ENCODE measurements at places on chromosomes 2 and 18.

DNA sequence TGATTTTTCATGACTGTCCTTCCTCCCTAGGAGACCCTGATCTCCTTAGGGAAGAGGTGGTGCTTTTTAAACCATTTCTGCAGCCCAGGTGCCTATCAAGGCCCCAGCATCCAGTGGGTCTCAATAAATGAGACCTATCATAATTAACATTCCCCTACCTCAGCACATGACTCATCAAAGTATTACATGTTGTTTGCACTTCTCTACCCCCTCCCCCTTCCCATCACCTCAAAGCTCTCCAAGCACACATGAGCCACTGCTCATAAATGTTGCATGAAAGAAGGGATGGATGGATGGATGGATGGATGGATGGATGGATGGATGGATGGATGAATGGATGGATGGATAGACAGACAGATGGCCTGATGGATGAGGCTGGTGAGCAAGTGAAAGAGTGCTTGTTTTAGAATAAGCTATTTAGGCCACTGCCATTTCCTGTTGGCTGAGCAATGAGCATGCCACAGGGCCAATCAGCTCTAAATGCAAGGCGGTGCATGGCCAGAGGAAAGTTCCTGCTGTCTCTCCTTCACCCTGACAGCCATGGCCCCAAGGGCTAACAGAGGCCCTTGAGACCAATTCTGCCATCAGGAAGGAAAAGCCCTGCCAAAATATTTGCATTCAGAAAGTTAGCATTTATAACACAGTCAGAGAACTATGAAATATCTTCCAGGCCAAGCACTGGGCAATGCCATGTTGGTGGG is 20.9 kb upstream of the STEAP3 start:
- DNase-seq, result no peak

- peak; percentile 60 for DNase-seq
These were observed 273.3 kb upstream of the TCF4 start for GRCh38 chr18:55861266-55861665.

DNA sequence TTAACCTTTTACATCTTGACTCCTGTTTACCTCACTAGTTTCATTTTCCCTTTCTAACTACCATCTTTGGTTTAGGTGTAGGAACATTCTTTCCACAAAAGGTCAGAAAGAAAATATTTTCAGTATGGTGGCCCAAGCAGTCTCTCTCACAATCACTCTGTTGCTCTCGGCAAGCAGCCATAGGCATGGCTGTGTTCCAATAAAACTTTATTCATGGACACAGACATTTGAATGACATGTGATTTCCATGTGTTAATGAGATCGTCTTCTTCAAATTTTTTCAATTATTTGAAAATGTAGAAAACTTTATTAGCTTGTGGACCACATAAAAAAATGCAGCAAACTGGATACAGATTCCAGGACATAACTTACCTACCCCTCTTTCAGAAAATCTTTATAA is 109.7 kb upstream of the CNTNAP5 start:
- DNase-seq, result peak; percentile 43

GRCh38 chr2:73063472-73063871 is 8.0 kb downstream of the SFXN5 start:
- peak; percentile 26 for DNase-seq

DNA sequence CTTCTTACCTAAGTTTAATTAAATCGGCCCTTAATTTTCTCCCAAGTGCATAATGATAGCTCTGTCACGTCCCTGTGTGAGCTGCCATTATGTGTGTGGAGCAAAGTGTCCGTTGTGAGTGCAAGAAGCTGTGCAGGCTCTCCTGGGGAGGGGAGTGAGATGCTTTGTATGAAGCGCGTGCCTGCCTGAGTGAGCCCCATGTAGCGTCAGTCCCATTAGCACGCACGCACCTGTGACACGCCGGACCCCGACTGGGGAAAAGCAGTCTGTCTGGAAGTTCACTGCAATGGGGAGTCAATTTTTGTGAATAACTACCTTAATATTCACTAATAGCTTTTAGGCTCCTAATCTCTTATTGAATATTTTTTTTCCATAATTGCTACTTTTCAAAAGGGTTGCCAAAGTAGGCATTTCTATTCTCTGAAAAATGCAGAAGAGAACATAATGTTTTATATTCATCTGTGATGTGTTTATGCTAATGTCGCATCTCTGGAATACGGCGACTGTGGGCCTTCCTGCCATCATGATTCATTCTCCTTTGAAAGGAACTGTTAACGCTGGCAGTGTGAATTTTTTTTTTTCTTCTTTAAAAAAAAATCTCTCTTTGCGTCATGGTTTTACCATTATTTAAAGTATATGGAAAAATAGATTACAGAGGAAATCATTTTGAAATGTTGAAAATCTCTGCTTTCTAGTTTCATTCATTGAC is 157.7 kb downstream of the COL4A4 start:
- DNase-seq, result no peak

- DNase-seq, result no peak
These were observed 311.6 kb upstream of the NRP2 start for GRCh38 chr2:205370726-205371125.

DNA sequence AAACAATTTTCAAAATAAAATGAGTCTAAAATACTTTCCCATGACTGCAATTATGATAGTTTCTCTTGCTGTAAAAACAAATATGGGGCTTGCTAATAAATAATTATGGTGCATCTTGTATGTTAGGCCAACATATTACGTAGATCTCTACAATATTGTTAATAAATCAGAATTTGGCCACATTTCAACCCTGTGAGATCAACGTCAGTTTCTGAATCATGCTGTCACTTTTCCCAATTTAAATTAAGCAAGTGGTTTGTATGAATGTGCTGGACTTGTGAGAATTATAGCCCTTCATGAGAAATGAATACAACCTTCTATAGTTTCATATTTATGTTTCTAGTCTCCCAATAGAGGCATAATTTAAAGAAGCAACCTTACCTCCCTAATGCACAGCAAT is 808.9 kb downstream of the SUCLG1 start:
- no peak for DNase-seq

DNA sequence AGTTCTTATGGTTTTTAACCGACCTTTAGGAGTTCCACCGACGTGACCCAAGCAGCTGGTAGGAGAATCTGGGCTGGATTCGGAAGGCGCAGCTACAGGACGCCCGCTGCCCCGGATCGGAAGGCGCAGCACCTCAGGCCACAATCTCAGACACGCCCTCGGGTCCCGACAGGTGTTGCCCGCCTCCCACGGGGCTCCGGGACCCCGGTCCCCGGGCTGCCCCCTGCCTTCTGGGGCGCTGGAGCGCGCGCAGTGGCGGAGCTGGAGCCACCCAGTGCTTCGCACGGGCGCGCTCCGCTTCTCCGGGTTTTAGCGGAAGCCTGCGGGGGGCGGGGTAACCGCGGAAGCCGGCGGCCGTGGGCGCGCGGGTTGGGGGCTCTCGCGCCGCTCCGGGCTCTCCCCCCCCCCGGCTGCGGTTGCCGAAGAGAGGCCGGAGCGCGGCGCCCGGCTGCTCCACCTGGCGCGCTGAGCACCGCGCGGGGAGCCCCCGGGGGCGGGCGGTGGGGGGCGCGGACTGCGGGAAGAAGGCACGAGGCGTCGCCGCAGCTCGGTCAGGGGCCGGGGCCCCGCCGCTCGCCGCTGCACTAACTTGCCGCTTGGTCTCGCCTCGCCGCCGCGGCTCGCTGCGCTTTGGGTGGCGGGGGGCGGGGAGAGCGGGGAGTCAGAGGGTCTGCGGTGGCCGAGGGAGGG is 718.8 kb downstream of the DPP10 start:
- no peak for DNase-seq

GRCh38 chr2:214519258-214519818 is 108.5 kb downstream of the VWC2L start:
- no peak for DNase-seq

DNA sequence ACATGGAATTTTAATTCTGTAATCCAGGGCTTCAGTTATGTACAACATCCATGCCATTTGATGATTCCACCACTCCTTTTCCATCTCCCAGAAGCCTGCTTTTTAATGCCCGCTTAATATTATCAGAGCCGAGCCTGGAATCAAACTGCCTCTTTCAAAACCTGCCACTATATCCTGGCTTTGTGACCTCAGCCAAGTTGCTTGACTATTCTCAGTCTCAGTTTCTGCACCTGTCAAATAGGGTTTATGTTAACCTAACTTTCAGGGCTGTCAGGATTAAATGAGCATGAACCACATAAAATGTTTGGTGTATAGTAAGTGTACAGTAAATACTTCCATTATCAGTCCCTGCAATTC is 108.7 kb downstream of the XRCC5 start:
- DNase-seq, result no peak

- no peak for DNase-seq
These were observed 11.1 kb upstream of the NTSR2 start for GRCh38 chr2:11680901-11681721.

GRCh38 chr2:1497122-1497611 is 83.9 kb downstream of the TPO start:
- no peak for DNase-seq

- no peak for DNase-seq
These were observed 35.8 kb downstream of the MTCL1 start for GRCh38 chr18:8741117-8741516.

DNA sequence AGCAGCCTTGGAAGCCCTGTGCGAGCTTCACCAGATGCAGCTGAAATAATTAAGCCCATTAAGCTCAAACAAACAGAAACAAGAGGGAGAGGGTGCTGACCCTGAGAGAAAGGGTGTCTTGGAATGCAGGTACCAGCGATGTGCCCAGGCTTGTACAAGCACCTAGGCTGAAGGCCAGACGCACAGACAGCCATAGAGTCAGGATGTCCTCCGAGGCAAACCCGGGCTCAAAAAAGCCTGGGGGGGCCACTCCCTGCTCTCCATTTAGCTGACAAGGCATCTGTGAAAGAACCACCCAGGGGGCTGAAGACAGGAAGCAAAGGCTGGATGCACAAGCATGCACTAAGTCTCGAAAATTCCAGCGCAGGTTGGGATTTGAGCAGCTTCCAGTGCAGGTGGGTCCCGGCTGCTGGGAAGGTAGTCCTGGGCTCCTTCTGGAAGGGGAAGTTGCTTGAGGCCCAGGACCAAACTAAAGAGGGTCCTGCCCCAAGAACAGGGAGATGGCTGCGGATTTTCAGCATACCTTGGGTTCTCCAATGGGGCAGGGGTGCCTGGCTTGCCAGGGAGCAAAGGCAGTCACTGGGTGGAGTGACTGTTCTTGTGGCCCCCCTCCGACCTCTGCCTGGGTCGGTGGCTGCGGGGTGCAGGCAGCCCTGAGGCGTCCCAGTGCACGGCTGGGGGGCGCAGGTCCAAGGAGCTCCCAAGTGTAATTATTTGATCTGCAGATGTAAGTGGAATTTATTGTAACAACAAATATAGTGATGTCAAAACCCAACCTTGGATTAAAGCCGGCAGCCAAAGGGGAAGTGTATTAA is 5.9 kb downstream of the GBX2 start:
- DNase-seq, result no peak

GRCh38 chr18:7174344-7175095 is 56.4 kb upstream of the LRRC30 start:
- no peak for DNase-seq

- no peak for DNase-seq
These were observed 81.0 kb downstream of the CHN1 start for GRCh38 chr2:174924061-174924693.

- peak; percentile 59 for DNase-seq
These were observed 89.2 kb upstream of the ITGA4 start for GRCh38 chr2:181367906-181368435.

DNA sequence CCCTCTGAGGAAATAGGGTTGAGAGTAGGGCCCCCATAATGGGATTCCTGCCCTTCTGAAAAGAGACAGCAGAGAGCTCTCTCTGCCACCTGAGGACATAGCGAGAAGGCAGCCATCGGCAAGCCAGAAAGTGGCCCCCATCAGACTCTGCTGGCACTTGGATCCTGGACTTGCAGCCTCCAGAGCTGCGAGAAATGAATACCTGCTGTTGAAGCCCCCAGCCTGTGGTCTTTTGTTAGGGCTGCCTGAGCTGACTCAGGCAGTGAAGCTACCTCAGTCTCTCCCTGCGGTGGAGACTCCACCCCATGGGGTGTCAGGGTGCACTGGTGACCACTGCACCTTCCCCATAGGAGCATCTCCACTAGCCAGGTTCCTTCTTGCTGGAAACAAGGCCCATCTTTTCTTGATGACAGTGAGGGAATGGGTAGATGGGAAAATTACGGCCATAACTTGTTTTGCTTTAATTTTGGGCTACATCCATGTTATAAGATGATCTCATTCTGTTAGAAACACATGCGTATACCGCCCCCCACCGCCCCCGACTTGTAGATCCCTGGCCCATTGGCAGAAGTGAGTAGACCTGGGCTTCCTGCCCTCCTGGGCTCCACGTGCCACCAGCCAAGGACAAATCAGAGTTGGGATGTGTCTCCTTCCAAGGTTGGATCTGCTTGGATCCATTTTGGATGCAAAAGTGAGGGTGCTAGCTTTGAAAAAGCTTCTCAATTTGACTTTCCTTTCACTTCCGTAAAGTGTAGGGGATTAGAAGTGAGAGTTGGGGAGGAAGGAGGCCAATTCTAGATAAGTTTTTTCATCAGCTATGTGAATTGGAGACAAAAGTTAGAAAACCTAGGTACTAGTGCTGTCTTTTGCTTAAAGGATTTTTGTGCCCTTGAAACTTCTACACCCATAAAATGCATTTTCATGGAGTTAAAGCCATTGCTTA is 42.9 kb downstream of the NCK2 start:
- DNase-seq, result no peak

GRCh38 chr2:159114835-159115234 is 146.4 kb downstream of the TANC1 start:
- DNase-seq, result no peak

DNA sequence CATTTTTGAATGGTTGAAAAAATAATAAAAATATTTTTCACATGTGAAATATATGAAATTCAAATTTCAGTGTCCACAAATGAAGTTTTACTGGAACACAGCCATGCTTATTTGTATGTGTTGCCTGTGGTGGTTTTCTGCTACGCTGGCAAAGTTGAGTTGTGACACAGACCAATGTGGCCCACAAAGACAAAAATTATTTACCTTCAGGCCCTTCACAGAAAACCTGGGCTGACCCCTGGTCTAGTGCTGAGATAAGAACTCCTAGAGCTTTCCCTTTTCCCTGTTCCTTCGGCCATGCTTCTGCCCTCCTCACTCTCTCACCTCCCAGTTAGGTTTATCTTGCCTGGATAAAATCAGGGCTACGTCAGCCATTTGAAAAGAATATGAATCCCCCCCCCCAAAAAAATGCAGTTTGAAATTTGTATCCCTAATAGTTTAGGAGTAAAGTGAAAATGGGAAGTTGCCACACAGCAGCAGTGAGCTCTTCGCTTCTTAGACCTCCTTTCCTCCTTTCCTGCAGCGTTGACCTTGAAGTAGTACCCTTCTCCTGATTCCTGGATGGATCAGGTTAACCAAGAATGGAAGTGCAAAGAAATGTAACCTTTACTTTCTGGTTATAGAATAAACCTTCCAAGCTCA is 91.0 kb downstream of the LIMS1 start:
- DNase-seq, result no peak

DNA sequence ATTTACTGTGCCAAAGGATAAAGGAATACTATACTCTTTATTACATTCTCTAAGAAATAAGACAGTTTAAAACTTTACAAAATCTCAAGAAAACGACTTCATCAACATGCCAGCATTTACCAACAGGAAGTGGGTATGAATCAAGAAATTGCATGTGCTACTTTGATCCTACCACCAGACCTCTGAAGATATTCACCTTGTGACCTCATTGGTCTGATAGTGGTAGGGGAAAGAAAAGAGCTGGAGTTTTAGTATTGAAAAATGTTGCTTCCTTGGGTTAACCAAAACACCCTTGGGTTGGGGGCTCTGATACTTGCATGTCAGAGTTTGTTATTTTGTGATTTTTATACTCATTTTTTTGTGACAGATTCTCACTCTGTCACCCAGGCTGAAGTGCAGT is 84.1 kb upstream of the LPIN2 start:
- no peak for DNase-seq

All from ELR (cell line).